ENCODE measurements at places on chromosomes 11 and 22.

- DNase-seq = no peak
These were observed 16.1 kb downstream of the MUC5B start for GRCh38 chr11:1238767-1239595.

GRCh38 chr11:61004180-61004611, 32.7 kb downstream of the CD6 start:
- no peak for DNase-seq

DNA sequence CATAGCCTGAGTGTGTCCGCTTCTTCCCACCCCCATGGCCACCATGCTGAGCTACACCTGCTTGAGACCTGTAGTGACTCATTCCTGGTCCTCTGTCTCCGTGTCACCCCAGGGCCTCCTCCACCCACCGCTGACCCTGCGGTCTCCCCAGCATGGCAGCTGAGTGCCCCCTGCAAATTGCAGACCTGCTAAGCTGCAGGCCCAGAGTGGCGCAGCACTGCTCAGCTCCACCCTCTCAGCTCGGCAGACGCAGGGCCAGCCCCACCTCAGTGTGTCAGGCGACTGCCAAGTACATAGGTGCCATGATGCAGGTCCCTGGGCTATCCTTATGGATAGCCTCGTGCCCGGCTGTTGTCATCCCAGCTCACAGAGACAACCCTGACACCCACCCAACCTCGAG, 13.1 kb downstream of the MS4A15 start:
- DNase-seq = no peak

DNA sequence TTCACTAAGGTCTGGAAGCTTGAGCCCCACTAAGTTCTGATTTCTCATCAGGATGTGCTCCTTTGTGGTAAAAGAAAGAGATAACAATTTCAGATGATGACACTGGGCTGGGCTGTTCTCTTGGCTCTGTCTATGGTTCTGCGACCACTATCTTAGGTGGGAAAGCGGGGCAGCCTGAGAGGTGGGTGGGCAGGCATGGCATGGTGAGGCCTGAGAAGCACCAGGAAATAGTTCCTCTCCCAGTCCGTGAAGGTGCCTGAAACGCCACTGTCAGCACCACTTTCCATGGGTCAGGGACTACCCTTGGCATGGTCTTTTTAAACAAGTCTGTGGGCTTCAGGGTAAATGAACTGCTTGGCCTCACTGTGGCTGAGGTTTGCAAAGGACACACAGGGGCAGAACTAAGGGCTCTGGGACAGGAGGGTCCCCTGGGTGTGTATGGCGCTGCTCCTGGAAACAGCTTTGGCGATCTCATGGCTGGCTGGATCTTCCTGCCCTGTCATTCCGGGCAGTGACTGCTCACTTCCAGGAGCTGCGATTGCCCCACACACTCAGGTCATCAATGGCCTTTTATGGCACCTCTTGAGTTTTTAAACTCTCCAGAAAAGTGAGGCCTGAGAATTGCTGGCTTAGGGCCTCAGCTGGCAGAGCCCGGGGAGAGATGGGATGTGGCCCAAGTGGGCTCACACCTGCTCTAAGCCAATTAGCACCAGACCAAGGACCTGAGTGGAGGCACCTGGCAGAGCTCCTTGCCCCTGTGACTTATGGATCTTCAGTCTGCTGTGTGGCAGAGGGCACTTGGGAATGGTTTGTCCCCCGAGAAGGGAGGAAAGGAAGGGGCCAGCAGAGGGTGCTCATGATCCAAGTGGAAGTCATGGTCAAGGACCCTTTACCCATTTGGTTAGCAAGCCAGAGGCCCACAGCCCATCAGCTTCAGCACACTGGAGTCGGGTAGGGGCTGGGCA, 55.6 kb upstream of the LYVE1 start:
- no peak for DNase-seq

DNA sequence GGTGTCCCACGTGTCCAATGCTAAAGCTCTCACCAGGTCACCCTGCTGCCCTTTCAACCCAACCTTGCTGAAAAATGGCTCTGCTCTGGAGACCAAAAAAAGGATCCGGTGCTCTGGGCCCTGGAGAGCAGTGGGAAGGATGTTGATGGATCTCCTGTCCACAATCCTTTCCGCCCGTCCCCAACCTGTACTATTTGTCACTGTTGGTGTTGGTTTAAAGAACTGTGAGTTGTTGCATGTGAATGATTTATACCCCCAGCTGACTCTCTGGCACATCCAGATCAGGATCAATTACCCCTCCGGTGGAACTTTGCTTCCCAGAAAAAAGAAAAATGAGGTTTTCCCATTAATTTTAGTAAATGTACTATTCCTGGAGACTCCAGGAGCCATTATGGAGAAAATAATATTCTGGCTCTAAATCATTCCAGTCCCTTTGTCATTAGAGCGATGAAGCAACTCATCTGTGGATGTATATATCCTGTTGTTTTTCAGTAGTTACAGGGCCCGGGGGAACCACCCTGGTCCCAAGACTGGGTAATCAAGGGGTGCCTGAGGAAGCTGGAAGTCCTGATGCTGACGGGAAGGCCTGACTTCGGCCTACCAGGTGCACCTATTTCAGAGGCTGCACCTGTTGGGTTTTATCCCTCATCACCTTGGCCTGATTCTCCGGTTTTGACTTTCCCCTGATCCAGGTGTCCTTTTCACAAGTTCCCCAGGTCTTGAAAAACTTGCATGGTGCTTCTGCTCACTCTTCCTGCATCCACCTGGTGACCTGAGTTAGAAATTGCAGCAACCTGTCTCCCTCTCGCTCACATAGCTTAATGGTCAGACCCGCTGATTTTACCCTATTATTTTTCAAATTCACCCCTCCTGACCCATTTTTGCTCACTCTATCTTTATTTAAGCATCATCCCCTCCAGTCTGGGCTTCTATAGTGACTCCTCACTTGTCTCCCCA, 209.2 kb upstream of the SEZ6L start:
- DNase-seq = no peak

DNA sequence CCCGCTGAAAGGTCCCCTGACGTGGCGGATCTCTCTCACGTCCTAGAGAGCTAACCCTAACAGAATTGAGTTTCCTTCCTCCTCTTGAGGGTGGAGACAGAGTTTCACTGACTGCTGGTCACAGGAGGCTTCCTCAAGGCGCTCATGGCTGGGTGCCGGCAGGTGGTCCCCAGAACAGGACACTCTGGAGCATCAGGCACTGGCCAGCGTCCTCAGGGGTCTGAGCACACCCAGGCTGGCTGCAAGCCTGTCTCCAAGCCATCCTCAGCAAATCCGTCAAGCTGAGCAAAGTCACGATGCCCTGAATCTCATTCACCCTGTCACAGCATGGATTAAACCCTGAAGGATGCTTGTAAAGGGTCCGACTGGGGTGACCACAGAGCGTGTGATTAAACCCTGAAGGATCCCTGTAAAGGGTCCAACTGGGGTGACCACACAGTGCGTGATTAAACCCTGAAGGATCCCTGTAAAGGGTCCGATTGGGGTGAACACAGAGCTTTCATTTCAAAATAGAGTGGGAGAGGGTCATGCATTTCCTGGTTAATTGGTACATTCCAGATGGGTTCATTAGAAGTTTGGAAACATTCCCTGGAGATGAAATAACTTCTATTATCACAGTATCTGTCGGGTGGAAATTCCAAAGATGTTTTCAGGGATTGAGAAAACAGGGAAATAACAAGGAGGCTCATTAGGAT, 473.0 kb downstream of the BRD1 start:
- no peak for DNase-seq

DNA sequence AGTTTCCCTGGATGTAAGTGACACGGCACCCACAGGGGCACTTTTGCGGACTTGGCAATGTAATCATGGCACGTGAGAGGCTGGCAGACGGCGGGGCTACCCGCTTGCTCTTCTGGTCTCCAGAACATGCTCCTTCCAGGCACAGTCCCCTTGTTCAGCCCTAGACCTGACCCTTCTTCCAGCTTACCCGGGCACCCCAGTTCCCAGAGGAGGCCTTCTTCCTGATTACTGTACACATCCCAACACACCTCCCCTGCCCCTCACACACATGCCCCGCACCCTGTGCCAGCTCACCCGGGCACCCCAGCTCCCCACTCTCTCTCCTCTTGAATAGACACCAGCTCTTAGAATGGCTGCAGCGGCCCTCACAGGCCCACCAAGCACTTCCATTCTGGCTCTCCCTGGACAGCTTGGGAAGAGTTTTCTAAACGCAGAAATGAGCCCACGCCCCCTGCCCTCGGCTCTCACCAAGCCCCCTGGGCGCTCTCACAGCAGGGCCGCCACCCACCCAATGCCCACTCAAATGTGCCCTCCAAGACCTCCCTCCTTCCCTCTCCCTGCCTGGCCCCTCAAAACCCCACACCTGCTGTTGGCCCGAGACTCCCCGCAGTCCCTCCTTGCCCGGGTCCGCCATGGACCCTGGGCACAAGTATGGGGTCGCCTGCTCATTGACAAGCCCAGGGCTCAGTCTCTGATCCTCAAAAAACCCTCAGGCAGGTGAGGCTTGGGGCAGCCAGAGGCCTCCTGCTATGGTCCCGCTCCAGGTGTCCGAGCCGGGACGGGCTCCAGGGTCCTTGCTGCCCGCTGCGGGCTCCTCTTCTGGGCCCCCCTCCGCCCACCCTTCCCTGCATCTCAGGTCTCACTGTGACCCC, 88.5 kb downstream of the WNT7B start:
- DNase-seq = no peak

DNA sequence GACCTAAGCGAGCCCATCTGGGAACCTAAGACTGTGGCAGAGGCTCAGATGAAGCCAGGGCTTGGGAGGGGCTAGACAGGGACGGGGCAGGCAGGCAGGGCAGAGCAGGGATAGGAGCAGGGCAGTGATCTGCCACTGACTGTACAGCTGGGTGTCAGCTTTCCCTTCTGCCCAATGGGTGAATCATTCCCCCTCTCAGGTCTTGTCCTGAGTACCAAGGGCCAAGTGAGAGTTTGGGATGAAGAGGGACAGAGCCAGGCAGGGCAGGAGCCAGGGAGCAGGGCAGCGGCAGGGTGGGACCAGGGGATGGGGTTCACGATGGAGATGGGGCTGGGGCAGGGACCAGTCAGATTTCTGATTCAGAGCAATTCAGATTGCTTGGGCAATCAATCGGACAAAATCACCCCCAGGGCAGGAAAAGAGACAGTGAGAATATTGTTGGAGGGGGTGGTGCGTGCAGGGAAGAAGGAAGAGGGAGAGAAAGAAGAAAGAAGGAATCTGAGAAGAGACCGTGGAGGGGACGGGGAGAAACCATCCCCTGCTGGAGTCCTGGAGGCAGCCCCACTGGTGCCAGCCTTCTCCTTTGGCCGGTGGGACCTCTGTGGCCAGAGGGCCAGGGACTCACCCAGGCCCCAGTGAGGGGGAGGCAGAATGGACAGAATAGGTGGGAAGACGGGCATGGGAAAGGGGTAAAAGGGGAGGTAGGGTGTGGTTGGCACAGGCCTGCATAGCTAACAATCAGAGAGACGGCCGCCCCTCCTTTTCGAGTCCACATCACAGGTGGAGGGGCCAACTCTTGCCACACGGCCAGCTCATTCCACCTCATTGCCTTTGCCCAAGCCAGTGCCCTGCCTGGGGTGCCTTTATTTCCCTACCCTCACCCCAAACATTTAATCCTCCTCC, 47.2 kb downstream of the CYTH4 start:
- no peak for DNase-seq

DNA sequence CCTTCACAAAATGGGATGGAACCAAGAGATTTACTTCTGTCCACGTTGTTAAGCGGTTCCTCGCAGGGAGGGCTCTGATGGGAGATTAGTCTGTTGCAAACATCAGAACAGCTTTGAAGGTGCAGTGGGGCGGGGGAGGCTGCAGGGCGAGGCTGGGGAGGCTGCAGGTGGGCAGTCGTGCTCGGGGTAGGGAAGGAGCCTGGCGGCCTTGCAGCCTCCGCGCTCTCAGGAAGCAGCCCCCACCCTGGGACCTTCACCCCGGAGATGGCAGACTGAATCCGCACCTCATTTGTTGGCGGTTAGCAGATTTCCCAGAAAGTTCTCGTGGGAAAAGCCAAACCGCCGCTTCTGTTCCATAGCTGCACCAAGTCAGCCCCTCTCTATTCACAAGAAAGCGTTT, 237.3 kb downstream of the BRD1 start:
- no peak for DNase-seq

DNA sequence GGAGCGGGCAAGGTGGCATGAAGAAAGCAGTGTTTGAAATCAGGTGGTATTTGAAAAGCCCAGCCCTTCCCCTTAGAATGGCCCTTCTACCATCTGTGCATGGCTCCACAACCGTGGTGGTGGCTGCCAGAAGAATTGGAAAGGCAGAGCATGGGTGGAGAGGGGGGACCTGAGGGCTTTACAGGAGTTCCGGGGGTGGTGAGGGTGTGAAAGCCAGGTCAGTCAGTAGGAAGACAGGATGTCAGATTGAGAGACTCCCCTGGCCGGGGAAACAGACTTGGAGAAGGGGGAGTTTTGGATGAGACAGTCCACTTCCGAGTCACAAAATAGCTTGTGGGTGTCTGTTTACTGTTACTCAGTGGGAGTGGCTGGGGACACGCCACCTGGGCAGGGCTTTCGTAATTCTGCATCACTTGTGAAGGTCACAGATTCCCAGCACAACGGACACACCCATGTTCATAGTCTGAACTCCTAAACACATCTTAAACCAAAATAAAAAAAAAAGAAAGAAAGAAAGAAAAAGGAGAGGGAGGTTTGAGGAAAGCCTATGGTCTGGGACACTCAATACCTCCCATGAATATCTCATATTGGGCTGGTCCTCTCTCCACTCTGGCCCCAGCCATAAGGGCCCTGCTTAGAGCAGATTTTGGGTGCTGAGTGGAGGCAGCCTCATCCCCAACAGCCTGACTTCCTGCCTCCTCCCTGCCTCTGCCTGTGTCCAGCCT, 24.4 kb upstream of the SMIM35 start:
- DNase-seq = no peak

DNA sequence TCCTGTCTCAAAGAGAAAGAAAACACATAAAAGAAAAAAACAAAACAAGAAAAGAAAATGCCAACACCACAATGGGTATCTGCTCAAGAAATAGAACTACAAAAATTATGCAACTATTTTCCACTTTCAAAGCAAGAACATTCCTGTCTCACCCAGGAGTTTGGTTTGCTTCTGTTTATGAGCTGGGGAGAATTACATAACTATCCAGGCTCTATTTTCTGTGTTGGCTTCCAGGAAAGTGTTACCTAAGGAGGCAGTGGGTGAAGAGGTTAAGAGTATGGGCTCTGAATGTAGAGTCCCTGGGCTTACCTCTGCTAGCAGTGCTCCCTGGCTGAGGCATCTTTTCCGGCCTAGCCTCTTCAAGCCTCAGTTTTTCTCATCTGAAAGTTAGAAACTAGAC, 426.7 kb downstream of the MIAT start:
- DNase-seq = no peak

- DNase-seq = no peak
These were observed 98.8 kb downstream of the CRYBB2 start for GRCh38 chr22:25318081-25318823.

Data from smooth muscle cell of the brain vasculature (primary cell).